ENCODE measurements at places on chromosomes 5 and 9.

- H3K27me3 ChIP-seq = no peaks in the 10 kb centered on the region
- peak overlapping the region; percentile 64 for H3K27ac ChIP-seq
- H3K4me3 ChIP-seq = peak overlapping the region; percentile 83
Measured at GRCh38 chr5:132226516-132227234, 978 bp downstream of the P4HA2 start.

DNA sequence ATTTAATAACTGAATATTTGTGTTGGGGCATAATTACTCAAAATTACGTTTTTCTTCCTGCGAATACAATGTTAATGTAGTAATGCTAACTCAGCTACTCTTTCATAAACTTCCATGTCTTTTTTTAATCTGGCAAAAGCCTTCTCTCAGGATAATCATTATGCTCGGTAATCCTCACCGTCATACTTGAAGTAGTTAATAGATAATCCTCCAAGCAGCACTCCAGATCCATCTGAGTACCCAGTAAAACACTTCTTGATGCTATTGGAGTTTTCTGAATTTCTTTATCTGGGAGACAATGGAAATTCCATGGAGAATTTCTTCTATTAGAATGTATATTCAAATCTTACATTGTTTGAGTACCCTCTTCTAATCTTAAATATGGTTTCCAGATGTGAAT is 34.3 kb downstream of the PARP8 start:
- no peak overlapping the region for H3K27ac ChIP-seq
- H3K36me3 ChIP-seq = no peaks in the 10 kb centered on the region
- H3K4me1 ChIP-seq = peaks cover 5% of the 10 kb centered on the region
- DNase-seq = no peak
- no peak overlapping the region for H3K4me3 ChIP-seq

DNA sequence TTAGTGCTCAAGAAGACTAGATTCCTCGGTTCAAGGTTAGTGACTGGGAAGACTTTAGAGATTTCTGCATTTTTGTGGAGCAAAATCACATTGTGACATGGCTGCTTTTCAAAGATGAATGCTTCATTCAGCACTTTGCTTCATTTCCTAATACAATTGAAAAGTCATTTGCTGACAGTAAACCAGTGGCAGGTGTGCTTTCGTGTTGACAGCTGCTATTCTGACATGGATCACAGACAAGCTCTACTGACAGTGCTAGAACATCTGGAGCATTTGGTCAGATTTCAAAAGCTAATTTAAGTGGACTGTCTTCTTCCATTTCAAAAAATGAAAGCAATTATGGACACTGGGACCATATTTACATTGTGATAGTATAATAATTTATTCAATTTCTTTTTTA is 1060.1 kb downstream of the PTPRD start:
- H3K36me3 ChIP-seq = no peaks in the 10 kb centered on the region
- no peak for DNase-seq
- H3K4me3 ChIP-seq = no peak overlapping the region
- H3K27me3 ChIP-seq = no peaks in the 10 kb centered on the region
- no peak overlapping the region for H3K27ac ChIP-seq
- no peaks in the 10 kb centered on the region for H3K4me1 ChIP-seq

GRCh38 chr9:120830151-120830550 is 12.6 kb downstream of the PSMD5 start:
- no peak overlapping the region for H3K27ac ChIP-seq
- H3K4me1 ChIP-seq = no peaks in the 10 kb centered on the region
- H3K27me3 ChIP-seq = no peaks in the 10 kb centered on the region

- H3K27me3 ChIP-seq = no peaks in the 10 kb centered on the region
- DNase-seq = no peak
- no peak overlapping the region for H3K4me3 ChIP-seq
- no peaks in the 10 kb centered on the region for H3K4me1 ChIP-seq
- no peak overlapping the region for H3K27ac ChIP-seq
Measured at GRCh38 chr5:1500411-1501091, 23.2 kb downstream of the LPCAT1 start.

- H3K27ac ChIP-seq = no peak overlapping the region
- no peak for DNase-seq
- no peak overlapping the region for H3K4me3 ChIP-seq
Measured at GRCh38 chr5:153400931-153401330, 89.5 kb upstream of the GRIA1 start.

- no peaks in the 10 kb centered on the region for H3K36me3 ChIP-seq
- peaks cover 17% of the 10 kb centered on the region for H3K4me1 ChIP-seq
- no peak overlapping the region for H3K4me3 ChIP-seq
- H3K27me3 ChIP-seq = no peaks in the 10 kb centered on the region
Measured at GRCh38 chr5:71910741-71911140, 191.7 kb downstream of the CARTPT start.

DNA sequence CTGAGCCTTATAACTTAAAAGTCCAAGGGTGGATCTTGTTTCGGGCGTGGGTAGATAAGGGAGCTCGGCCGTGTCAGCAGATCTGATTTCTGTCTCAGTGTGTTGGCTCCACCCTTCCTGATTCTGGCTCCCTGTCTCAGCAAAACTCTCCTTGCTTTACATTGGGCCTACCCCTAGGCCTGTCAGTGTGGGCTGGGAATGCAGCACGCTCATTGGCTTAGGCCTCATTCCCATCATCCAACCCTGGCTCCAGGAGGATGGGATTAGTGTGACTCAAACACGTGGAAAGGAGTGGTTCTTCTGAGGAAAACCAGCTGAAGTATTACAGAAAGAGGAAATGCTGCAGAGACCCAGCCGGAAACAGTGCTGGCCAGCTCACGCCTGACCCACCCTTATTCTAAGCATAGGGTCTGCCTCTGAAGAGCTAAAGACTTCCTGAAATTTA is 59.9 kb downstream of the ZFAND5 start:
- H3K4me3 ChIP-seq = peak overlapping the region; percentile 37
- H3K36me3 ChIP-seq = no peaks in the 10 kb centered on the region
- peaks cover 3% of the 10 kb centered on the region for H3K4me1 ChIP-seq
- H3K27ac ChIP-seq = no peak overlapping the region
- peak; percentile 50 for DNase-seq
- H3K27me3 ChIP-seq = no peaks in the 10 kb centered on the region

GRCh38 chr5:72018143-72018803 is 89.0 kb upstream of the MAP1B start:
- no peak overlapping the region for H3K27ac ChIP-seq
- H3K4me3 ChIP-seq = no peak overlapping the region
- no peaks in the 10 kb centered on the region for H3K4me1 ChIP-seq
- peak; percentile 26 for DNase-seq
- H3K27me3 ChIP-seq = peaks cover 8% of the 10 kb centered on the region

- no peak overlapping the region for H3K27ac ChIP-seq
- peak overlapping the region; percentile 2 for H3K4me3 ChIP-seq
- H3K4me1 ChIP-seq = peaks cover 2% of the 10 kb centered on the region
- no peaks in the 10 kb centered on the region for H3K27me3 ChIP-seq
- no peaks in the 10 kb centered on the region for H3K36me3 ChIP-seq
- DNase-seq = no peak
Measured at GRCh38 chr5:16082053-16082452, 97.5 kb downstream of the MARCHF11 start.

DNA sequence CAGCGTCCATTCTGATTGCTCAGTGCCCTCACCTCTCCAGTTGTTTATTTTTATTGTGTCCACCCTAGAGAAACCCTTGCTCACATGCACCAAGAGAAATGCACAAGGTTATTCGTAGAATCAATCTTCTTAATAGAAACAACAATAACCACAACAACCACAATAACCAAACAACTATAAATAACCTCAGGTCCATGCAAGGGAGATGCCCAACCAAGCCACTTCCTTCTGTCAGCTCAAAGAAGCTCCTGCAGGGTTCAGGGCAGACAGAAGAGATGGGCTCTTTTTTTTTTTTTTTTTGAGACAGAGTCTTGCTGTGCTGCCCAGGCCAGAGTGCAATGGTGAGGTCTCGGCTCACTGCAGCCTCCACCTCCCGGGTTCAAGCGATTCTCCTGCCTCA is 14.9 kb upstream of the TCOF1 start:
- DNase-seq = no peak
- no peak overlapping the region for H3K4me3 ChIP-seq
- H3K27ac ChIP-seq = no peak overlapping the region
- H3K27me3 ChIP-seq = no peaks in the 10 kb centered on the region

All from keratinocyte (primary cell).